NCI-H446 treated with DMSO at 0.1 percent for 48 hours (cell line): ENCODE measurements at places on chromosomes 13 and 19.

DNA sequence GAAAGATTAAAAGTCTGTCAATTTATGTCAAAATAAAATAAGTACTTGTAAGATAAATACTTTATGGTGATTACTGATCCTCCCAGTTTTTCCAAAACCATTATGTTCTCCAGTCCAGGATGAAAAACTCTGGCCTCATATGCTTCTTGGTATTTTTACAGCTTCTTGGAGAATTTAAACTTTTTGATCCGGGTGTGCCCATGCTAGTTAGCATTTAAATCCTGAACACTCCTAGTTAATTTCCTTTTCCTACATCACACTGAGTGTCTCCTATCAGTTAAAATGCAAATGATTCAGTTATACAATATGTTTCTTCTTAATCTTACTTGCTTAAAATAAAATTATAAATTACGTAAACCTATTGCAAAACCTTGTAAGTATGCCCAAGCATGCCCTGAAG, 499.9 kb upstream of the SLITRK6 start:
- no peak for DNase-seq

DNA sequence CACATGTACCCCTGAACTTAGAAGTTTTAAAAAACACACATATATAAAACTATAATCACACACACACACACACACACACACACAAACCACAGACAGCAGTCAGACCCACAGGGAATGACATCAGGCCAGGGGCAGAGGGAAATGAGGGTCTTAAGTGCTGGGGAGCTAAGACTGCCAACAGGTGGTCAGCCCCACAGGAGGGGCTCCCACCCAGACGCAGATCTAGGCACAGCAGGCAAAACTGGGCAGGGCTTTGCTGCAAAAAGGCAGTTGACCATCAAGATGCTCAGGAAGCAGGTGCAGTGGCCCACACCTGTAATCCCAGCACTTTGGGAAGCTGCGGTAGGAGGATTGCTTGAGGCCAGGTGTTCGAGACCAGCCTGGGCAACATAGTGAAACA, 121.0 kb upstream of the LSM14A start:
- DNase-seq, result no peak

DNA sequence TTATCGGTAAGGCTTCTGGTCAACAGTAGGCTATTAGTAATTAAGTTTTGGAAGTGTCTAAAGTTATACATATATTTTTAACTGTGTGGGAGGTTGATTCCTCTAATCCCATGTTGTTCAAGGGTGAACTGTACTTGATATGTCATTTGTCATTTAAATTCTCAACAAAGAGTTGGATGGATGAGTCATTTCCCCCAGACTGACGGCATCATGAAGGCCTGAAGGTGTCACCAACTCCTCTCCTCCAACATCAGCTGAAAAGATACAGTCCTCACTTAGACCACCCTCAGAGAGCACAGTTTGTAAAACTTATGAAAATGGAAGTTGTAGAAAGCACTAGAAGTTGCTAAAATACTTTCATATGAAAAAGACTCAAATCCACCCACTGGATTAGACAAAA, 48.8 kb downstream of the DCLK1 start:
- no peak for DNase-seq

GRCh38 chr13:113930671-113931637, 42.9 kb downstream of the C13orf46 start:
- DNase-seq, result no peak

GRCh38 chr19:49559928-49560327, 20.4 kb downstream of the NOSIP start:
- DNase-seq, result no peak

GRCh38 chr13:101455863-101456262, 3.4 kb downstream of the ITGBL1 start:
- DNase-seq, result no peak

DNA sequence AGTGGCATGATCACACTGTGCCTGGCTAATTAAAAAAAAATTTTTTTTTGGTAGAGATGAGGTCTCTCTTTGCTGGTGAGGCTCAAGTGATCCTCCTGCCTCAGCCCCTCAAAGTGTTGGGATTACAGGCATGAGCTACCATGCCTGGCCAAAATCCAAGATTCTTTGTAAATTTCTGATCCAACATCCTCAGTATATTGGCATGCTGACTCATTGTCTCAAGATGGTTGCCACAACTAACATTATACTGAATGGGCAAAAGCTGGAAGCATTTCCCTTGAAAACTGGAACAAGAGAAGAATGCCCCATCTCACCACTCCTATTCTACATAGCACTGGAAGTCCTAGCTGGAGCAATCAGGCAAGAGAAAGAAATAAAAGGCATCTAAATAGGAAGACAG, 100.0 kb downstream of the KLF5 start:
- no peak for DNase-seq

GRCh38 chr19:16773259-16773658, 53.6 kb downstream of the NWD1 start:
- DNase-seq, result no peak

- DNase-seq, result no peak
Observed at GRCh38 chr13:41006978-41007743, 12.0 kb downstream of the ELF1 start.

DNA sequence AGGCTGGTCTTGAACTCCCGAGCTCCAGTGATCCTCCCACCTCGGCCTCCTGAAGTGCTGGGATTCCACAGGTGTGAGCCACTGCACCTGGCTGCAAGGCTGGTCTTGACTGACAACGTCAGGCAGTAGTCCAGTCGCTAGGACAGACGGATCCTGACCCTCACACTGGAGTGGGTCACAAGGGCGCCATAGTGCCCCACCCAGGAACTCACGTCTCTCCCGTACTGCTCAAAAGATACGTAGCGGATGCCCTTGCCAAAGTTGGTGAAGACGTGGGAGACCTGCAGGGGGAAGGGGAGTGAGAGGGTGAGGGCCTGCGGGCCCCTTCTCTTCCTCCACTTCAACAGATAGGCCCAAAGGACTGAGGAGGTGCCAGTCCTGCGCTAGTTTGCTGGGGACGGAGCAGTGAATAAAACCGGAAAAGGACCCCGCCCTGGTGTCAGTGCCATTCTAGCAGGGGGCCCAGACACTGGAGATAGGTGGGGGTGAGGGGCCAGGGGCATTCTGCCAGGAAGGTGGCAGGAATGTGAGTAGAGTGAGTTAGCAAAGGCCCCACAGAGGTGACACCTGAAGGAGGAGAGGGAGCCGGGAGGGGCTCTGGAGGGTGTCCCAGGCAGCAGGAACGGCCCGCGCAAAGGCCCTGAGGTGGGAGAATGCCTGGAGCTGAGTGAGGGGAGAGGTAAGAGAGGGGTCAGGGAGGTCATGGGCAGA, 11.9 kb downstream of the MRPS12 start:
- DNase-seq, result no peak

DNA sequence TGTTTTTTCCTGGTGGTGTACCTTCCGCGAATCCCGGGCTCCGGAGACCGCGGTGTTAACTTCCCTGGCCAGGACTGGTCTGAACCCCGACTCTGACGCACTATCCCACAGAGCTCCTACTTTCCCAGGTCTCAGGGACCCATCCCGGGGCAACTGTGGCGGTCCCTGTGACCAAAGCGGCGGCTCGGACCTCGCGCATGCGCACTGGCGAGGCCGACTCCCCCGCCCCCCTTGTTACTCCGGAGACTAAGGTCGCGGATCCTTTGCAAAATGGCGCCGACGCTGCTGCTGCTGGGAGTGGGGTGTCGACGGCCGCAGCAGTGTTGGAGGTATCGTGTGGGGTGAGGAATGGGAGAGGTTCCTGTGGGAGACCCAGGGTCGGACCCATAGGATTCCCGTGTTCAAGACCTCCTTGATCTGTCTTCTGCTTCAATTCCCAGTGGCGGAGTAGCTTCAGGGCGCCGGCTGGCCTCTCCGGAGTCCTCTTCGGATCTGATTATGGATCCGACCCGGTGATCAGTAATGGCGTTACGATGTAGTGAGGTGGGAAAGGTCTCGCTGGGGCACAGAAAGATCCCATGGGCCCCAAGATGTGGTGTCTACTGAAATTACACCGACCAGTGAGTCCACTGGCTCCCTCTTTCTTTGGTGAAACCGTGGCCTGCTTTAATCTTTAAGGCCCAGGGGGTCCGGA, 66.6 kb upstream of the ZNF527 start:
- DNase-seq, result no peak

DNA sequence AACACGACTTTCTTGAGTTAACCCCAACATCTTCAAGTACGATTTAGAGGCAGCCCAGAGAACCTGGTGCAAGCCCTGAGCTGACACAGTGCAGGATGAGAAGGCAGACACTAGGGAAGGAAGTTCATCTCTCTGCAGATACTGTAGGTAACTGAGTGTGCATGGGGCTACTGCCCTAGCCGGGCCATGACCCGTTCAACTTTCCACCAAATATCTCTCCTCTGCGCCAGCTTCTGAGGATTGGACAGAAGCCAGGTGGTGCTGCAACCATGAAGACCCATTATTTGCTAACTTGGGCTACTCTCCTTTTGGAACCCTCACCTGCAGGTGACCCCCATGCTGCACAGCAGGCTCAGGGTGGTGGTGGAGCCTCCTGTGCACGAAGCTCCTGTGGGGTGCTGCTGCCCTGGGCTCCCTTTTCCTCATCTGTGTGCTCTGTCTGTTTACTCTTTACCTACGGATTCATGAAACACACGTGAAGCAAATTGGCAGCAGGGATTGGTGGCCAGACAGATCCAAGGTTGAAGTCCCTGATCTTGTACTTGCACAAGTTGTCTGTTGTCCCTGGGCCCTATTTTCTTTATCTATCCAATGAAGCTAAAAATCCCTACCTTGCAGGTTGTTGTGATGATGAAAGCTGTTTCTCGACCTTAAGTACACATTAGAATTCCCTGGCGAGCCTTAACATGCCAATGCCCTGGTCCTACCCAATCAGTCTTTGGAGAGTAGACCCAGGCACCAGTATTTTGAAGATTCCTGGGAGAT, 227.8 kb downstream of the LACC1 start:
- DNase-seq, result no peak

DNA sequence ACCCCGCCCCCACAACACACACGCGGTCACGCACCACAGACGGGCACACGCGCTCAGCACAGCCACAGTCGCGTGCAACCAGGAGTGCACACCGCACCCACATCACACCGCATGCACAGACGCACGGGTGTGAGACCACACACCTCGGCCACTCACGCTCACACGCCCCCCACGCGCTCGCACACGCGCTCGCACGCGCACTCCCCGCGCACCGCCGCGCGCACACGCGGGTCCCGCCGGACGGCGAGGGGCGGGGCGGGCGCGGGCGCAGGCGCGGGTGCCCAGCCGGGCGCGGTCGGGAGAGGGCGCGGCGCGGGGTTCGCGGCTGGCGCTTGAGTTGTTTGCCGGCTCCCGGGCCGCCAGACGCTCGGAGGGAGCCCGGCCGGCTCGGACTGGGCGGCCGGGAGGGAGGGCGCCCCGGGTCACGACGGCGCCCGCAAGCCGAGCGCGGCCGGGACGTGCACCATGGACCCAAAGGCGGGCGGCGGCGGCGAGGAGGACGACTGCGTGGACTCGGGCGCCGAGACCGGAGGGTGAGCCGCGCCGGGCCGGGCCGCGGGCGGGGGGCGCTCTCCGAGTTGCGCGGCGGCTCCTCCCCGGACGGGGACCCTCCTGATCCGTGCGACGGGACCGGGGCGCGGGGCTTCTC, at the start of gene FAM124A:
FAM124A (plus strand) TSS at position 362 of the 649 bp plus-strand sequence; CDS start at position 466, 104 bp downstream.
- DNase-seq, result no peak

GRCh38 chr19:56383826-56384605, 9.3 kb downstream of the ZNF582 start:
- no peak for DNase-seq

DNA sequence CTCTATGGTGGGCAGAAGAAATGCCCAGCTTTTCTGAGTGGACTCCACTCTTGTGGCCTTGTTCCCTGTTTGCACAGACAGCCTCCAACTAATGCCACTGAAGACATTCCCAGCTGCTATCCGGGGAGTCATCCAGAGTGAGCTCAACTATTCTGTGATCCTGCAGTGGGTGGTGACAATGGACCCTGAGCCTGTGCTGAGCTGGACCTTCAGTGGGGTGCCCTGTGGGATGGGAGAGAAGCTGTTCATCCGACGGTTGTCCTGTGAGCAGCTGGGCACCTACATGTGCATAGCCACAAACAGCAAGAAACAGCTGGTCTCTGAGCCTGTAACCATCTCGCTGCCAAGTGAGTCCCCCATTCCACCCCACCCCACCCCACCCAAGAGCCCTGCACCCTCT, 10.3 kb downstream of the IGSF23 start:
- DNase-seq, result no peak

DNA sequence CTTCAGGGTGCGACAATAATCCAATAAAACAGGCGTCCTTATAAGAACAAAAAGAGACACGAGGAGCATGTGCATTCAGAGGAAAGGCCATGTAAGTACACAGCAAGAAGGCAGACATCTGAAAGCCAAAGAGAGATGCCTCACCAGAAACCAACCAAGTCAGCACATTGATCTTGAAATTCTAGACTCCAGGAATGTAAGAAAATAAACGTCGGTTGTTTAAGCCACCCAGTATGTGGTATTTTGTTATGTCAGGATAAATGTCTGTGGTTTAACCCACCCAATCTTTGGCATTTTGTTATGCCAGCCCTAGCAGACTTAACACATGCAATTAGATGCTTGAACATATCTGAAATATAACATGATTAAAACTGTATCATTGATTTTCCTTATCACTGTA, 452.0 kb downstream of the SLITRK6 start:
- DNase-seq, result no peak

- DNase-seq, result no peak
Observed at GRCh38 chr19:46460981-46461380, 10.4 kb downstream of the PNMA8A start.

- no peak for DNase-seq
Observed at GRCh38 chr13:45341799-45342500, 967 bp upstream of the TPT1 start.

- no peak for DNase-seq
Observed at GRCh38 chr13:23922005-23922932, 25.0 kb upstream of the C1QTNF9B start.

- DNase-seq, result peak; percentile 91
Observed at GRCh38 chr13:99677116-99677951, 176.1 kb downstream of the TM9SF2 start.

- DNase-seq, result no peak
Observed at GRCh38 chr19:23116802-23117571, at the start of gene ZNF730. Gene ZNF730 (plus strand): TSS chr19:23117025. CDS start chr19:23117174, 149 bp downstream.

GRCh38 chr13:74449811-74450524, 315.8 kb upstream of the KLF12 start:
- DNase-seq, result no peak

- no peak for DNase-seq
Observed at GRCh38 chr13:43981091-43981490, 101.4 kb downstream of the LACC1 start.

DNA sequence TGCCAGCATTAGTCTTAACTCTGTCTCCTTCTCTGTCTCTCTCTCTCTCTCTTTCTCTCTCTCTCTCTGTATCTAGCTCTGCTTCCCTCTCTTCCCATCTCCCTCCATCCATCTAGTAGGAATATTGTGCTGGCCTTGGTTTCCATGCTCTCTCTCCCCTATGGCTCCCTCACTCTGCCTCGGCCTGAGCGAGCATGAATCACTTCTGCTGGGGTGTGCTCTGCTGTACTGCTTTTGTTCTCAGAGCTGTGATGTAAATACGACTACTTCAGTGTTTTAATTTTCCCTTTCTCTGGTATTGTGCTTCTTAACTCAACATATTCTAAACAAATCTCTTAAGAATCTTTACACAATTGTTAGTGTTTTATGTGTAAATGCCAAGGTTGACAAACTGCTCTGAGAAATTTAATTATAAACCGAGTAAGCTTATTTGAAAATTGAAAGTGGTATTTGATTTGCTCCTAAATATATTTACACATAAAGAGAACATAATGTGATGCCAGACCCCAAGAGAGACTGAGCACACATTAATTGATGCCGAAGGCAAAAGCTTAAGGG, 211.5 kb upstream of the KL start:
- no peak for DNase-seq

GRCh38 chr13:80342471-80343371, 1.8 kb upstream of the SPRY2 start:
- DNase-seq, result no peak

- DNase-seq, result no peak
Observed at GRCh38 chr13:75702476-75702875, 66.3 kb downstream of the LMO7 start.
